ENCODE measurements at places on chromosomes 4 and X. TPM values are rescaled to one million over a fixed set of nuclear protein-coding genes. Genes with fewer than 3 reads are reported as not detected.

DEFB131A gene
- total RNA-seq = not detected

ZNF157 gene
- total RNA-seq = not detected

MAGED4 gene
- total RNA-seq = 12.6 TPM

TRIM61 gene
- total RNA-seq = not detected

PCSK1N gene
- 1.8 TPM for total RNA-seq

HPGD gene
- total RNA-seq = not detected

TCEAL6 gene
- not detected for total RNA-seq

HTN1 gene
- total RNA-seq = not detected

PRICKLE3 gene
- 8.1 TPM for total RNA-seq

TEX11 gene
- total RNA-seq = not detected

FATE1 gene
- not detected for total RNA-seq

MAGEA2 gene
- not detected for total RNA-seq

EPHA5 gene
- total RNA-seq = 2.3 TPM

FOXR2 gene
- total RNA-seq = not detected

GNRHR gene
- total RNA-seq = not detected

MND1 gene
- total RNA-seq = 15.8 TPM

HMGB2 gene
- total RNA-seq = 167 TPM

PLP1 gene
- not detected for total RNA-seq

HERC3 gene
- 21.3 TPM for total RNA-seq

HSFX3 gene
- not detected for total RNA-seq

HSFX2 gene
- not detected for total RNA-seq

MAGEE2 gene
- total RNA-seq = not detected

PITX2 gene
- total RNA-seq = 60.5 TPM

AREG gene
- 95.8 TPM for total RNA-seq

ANOS1 gene
- not detected for total RNA-seq

CSAG3 gene
- not detected for total RNA-seq

FRYL gene
- 59.5 TPM for total RNA-seq

F8 gene
- 7.8 TPM for total RNA-seq

Data from LHCN-M2 (cell line).